H9 (cell line): ENCODE measurements at places on chromosomes 4 and X.

- no peak for DNase-seq
- H3K27ac ChIP-seq, result no peak overlapping the region
- no peaks in the 10 kb centered on the region for H3K4me1 ChIP-seq
- H3K27me3 ChIP-seq, result no peaks in the 10 kb centered on the region
- H3K4me3 ChIP-seq, result no peak overlapping the region
These were observed 77.7 kb downstream of the OPHN1 start for GRCh38 chrX:68355629-68355920.

DNA sequence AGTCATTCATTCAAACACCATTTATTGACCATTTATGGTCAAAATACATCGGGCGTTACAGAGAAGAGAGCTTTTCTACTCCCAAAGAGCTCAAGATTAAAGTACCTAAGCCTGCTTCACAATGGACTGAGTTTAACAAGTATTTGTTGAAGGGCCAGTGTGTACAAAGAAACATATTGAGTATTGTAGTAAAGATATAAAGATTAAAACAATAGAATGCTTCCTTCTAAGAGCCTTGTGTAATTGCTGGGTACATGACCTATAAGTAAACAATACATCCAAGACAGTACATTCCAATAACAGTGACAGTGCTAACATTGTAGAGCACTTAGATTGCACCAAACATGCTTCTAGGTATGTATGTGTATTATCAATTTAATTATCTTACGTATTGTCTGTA lies 695.5 kb downstream of the PCDH7 start:
- DNase-seq, result no peak
- no peaks in the 10 kb centered on the region for H3K4me1 ChIP-seq
- no peaks in the 10 kb centered on the region for H3K27me3 ChIP-seq
- no peak overlapping the region for H3K4me3 ChIP-seq
- no peak overlapping the region for H3K27ac ChIP-seq

GRCh38 chrX:1534301-1535168 lies 2.5 kb downstream of the P2RY8 start:
- H3K36me3 ChIP-seq, result no peaks in the 10 kb centered on the region
- H3K27me3 ChIP-seq, result no peaks in the 10 kb centered on the region
- H3K4me3 ChIP-seq, result no peak overlapping the region
- H3K27ac ChIP-seq, result no peak overlapping the region
- DNase-seq, result peak; percentile 82

DNA sequence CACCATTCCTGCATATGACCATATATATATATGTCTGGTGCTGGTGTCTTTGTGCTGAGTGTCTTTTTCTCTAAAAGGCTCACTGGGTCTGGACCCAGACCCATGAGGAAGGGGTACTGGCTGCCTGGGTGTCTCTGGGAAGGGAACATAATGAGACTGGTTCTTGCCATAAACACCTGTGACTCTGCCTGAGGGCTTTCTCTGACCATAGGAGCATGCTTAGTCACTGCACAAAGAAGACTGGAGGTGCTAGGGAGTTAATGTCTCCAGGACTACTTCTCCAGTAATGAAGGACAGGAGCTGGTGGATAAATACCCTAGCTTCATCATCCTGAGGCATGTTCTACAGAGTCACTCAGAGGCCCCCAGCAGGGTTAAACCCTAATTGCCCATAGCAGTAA lies 47.1 kb upstream of the CASK start:
- H3K4me3 ChIP-seq, result no peak overlapping the region
- H3K4me1 ChIP-seq, result no peaks in the 10 kb centered on the region
- H3K27ac ChIP-seq, result no peak overlapping the region
- peaks cover 9% of the 10 kb centered on the region for H3K36me3 ChIP-seq
- H3K27me3 ChIP-seq, result no peaks in the 10 kb centered on the region

GRCh38 chr4:95426455-95426854 lies 122.3 kb downstream of the UNC5C start:
- no peak overlapping the region for H3K4me3 ChIP-seq
- H3K4me1 ChIP-seq, result no peaks in the 10 kb centered on the region; the same call in 1 of the 2 replicates
- no peak overlapping the region for H3K27ac ChIP-seq
- no peak for DNase-seq

- no peaks in the 10 kb centered on the region for H3K27me3 ChIP-seq
- no peak overlapping the region for H3K4me3 ChIP-seq
- H3K36me3 ChIP-seq, result peaks cover 2% of the 10 kb centered on the region; the same call in 1 of the 2 replicates
- no peak overlapping the region for H3K27ac ChIP-seq
- H3K4me1 ChIP-seq, result no peaks in the 10 kb centered on the region
- DNase-seq, result peak; percentile 28
These were observed 276.5 kb downstream of the PPP4R3C start for GRCh38 chrX:27186671-27187070.

DNA sequence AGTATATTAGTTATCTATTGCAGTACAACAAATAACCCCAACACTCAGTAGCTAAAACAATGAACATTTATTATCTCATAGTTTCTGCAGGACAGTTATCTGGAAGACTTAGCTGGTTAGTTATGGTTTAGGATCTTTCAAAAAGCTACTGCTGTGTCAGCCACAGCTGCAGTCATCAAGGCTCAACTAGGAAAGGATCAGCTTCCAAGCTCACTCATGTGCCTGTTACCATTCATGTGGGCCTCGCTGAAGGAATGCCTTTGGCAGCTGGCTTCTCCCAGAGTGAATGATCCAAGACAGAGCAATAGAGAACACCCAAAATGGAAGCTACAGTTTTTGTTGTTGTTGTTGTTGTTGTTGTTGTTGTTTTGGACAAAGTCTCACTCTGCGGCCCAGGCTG lies 13.5 kb upstream of the PRSS48 start:
- H3K27ac ChIP-seq, result no peak overlapping the region
- no peaks in the 10 kb centered on the region for H3K27me3 ChIP-seq
- H3K4me1 ChIP-seq, result no peaks in the 10 kb centered on the region

- no peaks in the 10 kb centered on the region for H3K36me3 ChIP-seq
- H3K4me1 ChIP-seq, result no peaks in the 10 kb centered on the region
- DNase-seq, result no peak
- no peak overlapping the region for H3K4me3 ChIP-seq
These were observed 48.2 kb upstream of the EPGN start for GRCh38 chr4:74260036-74260435.

DNA sequence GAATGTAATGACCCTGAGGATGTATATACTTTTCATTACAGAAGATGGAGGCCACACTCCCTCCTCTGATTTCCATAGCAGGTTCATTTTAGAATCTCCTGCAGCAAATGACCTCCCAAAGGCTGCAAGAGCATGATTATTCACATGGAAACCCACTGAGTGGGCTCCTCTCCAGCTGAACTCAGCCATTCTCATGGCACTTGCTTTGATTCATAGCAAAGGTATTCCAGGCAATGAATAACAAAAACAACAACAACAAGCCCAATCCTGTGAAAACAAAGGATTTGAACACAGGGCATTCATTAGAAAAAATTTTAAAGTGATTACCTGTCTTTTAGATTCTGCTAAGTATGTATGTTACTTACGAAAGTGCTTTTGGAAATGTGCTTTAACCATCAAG lies 894.0 kb upstream of the FRG1 start:
- peak overlapping the region; percentile 73 for H3K27ac ChIP-seq
- H3K36me3 ChIP-seq, result no peaks in the 10 kb centered on the region; the same call in 1 of the 2 replicates
- H3K4me3 ChIP-seq, result peak overlapping the region; percentile 1; the same call in 1 of the 3 replicates
- 0 out of 2 replicates have a peak, but pooled peaks cover 2% of the 10 kb centered on the region for H3K4me1 ChIP-seq
- DNase-seq, result peak; percentile 74

DNA sequence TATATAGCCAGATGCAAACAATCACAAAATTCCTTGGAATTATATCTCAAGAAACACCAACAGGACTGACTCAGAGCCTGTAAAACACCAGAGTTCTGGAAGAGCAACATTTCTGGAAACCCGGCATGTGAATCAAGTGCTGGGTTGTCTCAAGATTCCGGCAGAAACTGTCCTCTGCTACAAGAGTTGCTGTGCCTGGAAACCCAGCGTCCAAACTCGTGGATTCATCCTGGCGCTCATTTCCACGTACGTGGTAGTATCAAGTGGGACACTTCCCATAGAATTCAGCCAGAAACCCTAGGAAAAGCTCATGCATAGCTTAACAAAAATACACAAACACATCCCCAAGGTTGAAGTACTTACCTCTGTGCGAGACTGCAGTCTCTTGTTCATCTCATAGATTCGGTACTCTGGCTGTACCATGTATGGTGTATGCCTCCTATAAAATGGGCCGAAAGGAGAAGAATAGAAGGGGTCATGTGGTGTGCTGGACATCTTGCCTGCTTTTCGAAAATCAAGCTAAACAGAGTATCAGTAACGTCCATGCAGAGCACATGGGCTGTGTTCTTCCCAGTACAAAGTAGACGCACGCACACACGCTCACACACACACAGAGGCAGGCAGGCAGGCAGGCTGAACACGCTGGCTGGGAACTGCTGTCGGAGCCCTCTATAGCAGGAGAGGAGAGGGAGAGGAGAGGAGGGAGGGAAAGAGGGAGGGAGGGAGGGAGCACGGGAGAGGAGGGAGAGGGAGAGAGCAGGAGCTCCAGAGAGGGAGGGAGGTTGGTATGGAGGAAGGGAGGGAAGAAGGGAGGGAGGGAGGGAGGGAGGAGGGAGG lies at the start of gene LDB2:
Gene LDB2, minus strand, starts transcription at position 655 of the 837 bp plus-strand sequence.
- DNase-seq, result peak; percentile 90
- no peaks in the 10 kb centered on the region for H3K27me3 ChIP-seq
- peak within 1 kb of the TSS; percentile 98 for H3K4me3 ChIP-seq
- peaks cover 8% of the 10 kb centered on the region; the same call in 1 of the 2 replicates for H3K4me1 ChIP-seq
- H3K27ac ChIP-seq, result no peak within 1 kb of the TSS
- no peaks in the 10 kb centered on the region; the same call in 2 of the 3 replicates for H3K36me3 ChIP-seq

GRCh38 chr4:177632481-177632880 lies 190.2 kb upstream of the AGA start:
- H3K27ac ChIP-seq, result no peak overlapping the region
- no peaks in the 10 kb centered on the region for H3K27me3 ChIP-seq
- H3K36me3 ChIP-seq, result 0 out of 2 replicates have a peak, but pooled peaks cover 3% of the 10 kb centered on the region
- no peak for DNase-seq
- no peaks in the 10 kb centered on the region for H3K4me1 ChIP-seq

GRCh38 chr4:10442976-10443375 lies 14.2 kb downstream of the ZNF518B start:
- no peaks in the 10 kb centered on the region for H3K27me3 ChIP-seq
- H3K36me3 ChIP-seq, result peaks cover 48% of the 10 kb centered on the region
- H3K4me3 ChIP-seq, result no peak overlapping the region

DNA sequence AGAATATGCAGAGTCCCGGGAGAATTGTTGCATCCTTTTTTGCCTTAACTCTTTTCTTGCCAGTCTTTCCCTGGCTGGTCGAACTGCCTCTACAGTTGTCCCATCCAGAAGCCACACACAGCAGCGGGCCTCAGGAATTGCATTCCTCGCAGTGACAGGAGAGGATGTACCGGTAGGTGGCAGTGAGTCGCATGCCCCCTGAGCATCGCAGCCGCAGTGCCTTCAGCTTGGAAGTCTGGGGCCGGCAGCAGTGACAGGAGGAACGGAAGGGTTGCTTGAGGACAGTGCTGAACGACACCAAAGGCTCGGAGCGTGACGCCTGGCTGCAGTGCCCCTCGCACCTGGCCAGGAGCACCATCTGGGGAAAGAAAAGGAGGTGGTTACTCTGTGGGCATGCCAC lies 23.5 kb downstream of the NDP start:
- no peaks in the 10 kb centered on the region; the same call in 1 of the 2 replicates for H3K4me1 ChIP-seq
- H3K36me3 ChIP-seq, result no peaks in the 10 kb centered on the region
- H3K27me3 ChIP-seq, result no peaks in the 10 kb centered on the region
- peak; percentile 78 for DNase-seq
- no peak overlapping the region for H3K4me3 ChIP-seq

GRCh38 chrX:146396409-146396808 lies 413.2 kb upstream of the CXorf51B start:
- H3K27ac ChIP-seq, result no peak overlapping the region
- no peaks in the 10 kb centered on the region for H3K4me1 ChIP-seq
- H3K27me3 ChIP-seq, result no peaks in the 10 kb centered on the region
- peak; percentile 44 for DNase-seq

DNA sequence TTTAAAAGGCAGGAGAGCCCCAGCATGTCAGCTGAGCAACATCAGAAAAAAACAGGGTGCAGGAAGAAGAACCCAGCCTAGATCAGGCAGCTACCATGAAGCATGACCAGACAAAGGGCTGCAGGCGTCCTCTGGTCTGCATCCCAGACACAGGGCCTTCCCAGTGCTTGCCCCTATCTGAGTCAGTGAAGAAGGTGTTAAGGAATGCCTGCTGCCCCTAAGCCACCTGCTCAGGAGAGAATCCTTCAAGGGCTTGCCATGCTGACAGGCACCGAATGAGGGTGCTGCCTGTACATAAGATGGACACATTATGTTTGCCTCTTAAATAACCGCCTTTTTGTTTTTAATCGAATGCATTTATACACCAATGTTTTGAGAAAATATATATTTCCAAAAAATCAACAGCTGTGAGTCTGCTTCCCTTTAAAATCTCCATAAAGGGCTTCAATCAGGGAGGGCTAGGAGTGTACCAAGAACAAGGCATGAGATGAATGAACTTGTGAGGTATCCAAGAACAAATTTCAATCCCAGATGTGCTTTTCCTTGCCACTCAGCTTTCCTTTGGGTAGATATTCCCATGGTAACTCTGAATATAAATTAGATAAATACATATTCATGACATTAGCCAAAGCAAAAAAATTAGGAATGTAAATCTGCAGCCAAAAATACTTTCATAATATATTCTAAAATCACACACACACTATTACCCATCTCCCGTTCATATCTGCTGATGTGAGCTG lies 85.1 kb downstream of the SLC9A7 start:
- no peak overlapping the region for H3K4me3 ChIP-seq
- no peaks in the 10 kb centered on the region for H3K27me3 ChIP-seq
- no peaks in the 10 kb centered on the region for H3K4me1 ChIP-seq

GRCh38 chr4:158875026-158875425 lies 106.2 kb downstream of the FNIP2 start:
- H3K4me3 ChIP-seq, result no peak overlapping the region
- no peak for DNase-seq
- peaks cover 3% of the 10 kb centered on the region; the same call in 1 of the 2 replicates for H3K4me1 ChIP-seq
- H3K27ac ChIP-seq, result no peak overlapping the region

DNA sequence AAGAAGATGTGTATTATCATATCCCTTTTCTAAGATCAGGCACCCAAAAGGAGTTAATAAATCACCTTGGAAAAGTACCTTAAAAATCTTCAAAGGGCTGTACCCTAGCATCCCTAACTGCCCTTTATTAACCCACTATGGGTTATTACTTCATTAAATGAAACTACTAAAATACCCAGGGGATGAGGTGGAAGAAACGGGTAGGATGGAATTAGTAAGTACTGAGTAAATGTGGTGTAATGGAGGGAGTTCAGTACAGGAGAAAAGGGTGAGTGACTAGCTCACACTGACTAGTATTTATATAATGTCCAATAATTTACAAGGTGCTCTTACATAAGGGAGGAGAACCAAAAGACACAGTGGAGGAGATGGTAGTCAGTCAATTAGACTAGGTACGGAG lies 51.0 kb upstream of the RASGEF1B start:
- no peaks in the 10 kb centered on the region for H3K27me3 ChIP-seq
- no peak overlapping the region for H3K4me3 ChIP-seq
- H3K27ac ChIP-seq, result no peak overlapping the region
- peaks cover 6% of the 10 kb centered on the region; the same call in 1 of the 2 replicates for H3K4me1 ChIP-seq
- DNase-seq, result no peak

DNA sequence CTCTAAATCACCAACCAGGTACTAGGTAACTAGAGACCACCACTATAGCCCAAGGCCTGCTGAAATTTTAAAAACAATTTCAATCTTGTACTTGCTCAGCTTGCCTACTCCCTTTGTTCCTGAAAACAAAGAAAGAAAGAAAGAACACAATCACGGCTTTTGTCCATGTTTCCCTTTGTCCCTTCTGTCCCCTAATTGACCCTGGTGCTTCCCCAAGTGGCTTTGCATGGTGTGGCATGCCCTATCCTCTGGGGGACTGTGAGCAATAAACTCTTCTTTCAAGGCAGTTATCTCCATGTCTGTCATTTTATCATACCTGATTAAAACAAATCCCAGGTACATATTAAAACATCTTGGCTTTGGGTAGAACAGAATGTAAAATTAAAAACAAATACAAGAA lies 94.8 kb downstream of the ARSJ start:
- DNase-seq, result no peak
- H3K27me3 ChIP-seq, result no peaks in the 10 kb centered on the region
- no peaks in the 10 kb centered on the region for H3K4me1 ChIP-seq
- H3K27ac ChIP-seq, result no peak overlapping the region
